ENCODE measurements at places on chromosomes 16 and 17.
A peak's percentile ranks its signal among the peaks of the same experiment; 100 is the strongest.

DNA sequence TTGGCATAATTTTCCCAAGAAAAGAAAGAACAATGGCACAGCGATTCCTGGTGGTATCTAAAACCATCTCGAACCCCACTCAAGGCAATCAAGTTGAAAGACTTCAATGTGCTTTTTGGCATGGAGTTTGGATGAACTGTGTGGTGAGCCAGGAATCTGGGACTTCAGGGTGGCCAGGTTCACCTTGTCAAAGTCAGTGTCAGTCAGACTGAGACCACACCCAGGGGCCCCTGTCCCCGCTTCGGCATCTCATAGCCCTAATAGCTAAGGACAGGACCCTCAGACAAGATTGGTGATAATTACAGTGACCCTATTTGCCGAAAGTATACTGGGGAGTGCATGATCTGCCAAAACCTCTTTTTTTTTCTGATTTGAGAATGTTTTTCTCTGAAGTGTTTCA, 25.8 kb downstream of the WFDC1 start:
- peak; percentile 35 for DNase-seq

- no peak for DNase-seq
Measured at GRCh38 chr16:78727536-78727935, 628.1 kb downstream of the WWOX start.

GRCh38 chr16:381789-382717, at the start of gene PGAP6:
Gene PGAP6, minus strand, starts transcription at chr16:381978. Its CDS starts 157 bp downstream, at chr16:381821.
- peak; percentile 63 for DNase-seq

- DNase-seq, result no peak
Measured at GRCh38 chr16:57867000-57867561, 64.8 kb upstream of the KIFC3 start.

DNA sequence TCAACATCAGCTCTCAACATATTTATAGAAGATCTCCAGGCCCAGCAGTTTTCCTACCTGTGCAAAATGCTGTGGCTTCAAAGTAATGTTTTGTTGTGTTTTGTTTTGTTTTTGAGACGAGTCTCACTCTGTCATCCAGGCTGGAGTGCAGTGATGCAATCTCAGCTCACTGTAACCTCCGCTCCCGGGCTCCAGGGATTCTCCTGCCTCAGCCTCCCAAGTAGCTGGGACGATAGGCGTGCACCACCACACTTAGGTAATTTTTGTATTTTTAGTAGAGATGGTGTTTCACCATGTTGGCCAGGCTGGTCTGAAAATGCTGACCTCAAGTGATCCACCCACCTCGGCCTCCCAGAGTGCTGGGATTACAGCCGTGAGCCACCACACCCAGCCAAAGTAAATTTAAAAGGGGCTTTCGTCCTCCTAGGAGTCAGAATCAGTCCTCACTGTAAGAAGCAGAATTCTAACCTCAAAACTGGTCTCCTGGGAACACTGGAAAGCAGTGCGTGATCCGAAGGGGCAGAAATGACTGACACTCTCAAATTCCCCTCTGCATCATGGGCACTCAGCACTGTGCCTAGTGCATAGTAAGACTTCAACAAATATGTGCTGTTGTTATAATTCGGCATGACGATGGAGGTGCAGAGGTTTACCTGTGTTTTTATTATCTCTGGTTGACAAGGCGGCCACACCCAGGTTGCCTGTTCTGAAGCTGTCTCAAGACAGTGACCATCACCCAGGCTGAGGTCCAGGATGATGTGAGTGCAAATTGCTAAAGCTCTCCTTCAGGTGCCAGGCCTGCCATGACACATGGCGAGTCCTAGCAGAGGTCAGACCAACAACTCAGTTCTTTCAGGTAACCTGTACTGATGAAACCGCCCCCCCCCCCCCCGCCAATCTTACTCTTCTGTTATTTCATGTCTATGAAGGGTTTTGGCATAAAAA, 59.8 kb downstream of the ADCY9 start:
- DNase-seq, result no peak

DNA sequence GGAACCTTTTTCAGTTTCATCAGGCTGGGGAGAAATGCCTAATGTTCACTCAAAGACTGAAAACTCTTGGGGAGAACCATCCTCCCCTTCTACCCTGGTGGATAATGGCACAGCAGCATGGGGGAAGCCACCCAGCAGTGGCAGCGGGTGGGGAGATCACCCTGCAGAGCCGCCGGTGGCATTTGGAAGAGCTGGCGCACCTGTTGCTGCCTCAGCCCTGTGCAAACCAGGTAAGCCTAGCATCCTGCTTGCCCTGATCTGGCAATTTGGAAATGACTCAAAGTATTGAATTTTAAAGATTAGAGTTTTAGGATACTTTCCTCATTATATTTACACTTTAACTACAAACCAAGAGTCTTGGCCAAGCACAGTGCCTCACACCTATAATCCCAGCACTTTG, 63.8 kb downstream of the TMC6 start:
- no peak for DNase-seq

DNA sequence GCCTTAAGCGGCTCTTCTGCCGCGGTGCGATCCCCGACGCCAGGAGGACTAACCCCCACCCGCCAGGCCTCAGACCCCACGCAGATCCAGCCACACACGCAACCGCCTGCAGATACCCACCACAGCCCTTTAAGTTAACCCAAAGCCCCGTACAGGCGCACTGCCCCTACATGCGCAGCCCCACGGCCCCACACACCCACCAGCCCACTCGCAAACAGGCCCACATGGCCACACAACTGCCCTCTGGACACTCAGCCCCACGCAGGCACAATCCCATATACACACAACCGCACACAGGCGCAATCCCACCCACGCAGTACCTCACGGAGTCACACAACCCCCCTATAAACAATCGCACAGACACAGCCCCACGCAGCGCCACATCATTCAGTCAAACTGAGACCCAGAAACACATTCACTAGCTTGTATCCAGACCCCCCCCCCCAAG, 41.7 kb downstream of the RAI1 start:
- no peak for DNase-seq

DNA sequence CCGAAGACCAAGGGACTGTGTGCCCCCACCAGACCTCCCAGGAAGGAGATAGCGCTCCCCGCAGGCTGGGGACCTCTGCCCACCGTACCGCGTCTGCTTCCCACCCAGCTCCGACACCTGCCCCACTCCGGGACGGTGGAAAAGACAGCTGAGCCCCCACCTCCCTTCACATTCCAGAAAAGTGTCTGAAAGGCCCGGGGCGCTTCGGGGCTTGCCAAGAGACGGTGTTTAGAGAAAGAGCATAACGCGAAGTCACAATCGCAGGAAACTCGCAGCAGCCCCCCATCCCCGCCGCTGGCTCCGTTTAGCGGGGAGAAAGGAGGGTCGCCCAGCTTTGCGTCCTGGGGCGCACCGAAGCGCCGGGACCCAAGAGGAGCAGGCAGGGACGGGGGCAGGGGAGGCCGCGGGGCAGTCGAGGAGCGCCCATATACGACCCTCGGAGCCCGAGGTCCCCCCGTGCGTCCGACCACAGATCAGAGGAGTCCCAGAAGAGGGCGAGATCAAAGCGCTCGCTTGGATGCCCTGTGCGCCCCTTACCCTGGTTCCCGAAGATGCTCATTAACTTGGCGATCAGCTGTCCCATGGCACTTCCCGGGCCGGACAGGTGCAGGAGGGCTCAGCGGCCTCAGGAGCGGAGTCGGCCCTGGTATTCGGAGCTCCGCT, 652 bp downstream of the ARL5C start:
- no peak for DNase-seq

DNA sequence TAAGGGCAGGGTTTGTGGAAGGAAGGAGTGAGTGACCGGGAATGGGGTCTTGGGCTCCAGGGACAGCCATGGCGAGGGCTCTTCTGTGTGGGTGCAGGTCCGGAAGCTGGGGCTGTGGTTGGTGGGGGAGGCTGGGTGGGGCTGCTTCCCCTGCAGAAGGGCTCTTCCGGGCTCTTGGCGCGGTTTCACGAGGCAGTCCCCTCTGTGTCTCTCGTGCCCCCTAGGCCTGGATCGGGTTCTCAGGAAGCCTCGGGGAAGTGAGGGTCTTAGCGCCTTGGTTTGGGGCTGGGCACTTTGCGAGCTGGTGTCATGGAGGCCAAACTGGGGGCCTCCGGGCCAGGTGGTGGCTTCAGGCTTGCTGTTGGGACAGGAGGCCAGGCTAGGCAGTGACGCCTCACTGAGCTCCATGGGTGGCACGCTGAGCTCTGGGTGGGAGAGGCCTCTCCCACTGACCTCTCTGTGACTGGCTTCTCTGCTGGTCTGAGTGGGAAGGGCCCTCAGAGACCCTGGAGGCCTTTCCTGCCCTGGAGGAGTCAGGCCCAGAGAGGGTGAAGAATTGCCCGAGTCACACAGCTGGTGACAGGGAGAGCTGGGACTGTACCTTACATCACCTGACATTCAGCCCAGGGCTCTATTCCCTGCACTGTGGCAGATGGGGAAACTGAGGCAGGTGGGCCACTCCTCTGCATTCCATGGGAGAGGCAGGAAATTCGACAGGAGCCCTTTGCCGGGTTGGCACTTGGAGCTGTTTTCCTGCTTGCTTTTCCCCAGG, 8.2 kb downstream of the ADCY7 start:
- peak; percentile 69 for DNase-seq

DNA sequence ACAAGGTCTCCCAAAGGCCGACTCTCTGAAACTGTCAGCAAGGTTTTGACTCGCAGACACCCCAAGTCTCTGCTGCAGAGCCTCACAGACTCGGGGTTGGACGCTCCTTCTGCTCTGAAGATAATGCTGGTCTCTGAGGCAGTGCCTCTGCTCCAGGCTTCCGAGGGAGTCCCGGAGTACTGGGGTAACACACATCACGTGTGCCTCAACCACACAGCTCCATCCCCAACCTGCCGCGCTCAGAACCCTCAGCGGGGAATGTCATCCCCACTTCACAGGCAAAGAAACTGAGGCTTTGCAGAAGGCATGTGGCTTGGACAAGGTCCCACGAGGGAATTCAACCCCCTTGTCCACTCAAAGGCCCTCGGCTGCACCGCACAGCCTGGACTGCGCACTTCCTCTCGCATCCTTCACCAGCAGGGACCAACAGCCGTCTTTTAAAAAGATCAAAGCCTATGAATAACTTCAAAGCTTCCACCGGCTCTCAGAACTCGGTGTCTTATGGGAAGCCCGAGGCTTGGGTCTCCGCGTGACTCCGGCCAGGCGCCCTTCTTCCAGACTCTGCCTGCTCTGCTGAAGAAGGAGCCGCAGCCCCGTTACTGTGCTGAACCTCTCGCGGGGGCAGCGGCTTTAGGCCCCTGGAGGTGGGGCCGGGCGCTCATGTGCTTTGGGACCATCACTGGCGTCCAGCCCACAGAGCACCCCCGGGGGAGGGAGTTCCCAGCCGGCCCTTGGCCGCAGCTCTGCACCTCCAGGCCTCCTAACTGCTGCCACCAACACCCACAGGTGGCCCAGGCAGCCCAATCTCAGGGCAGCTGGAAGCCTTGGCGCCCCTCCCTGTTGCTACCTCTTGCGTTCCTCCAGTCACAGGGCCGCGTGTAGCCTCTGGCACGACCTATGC, 2.2 kb downstream of the TMEM204 start:
- no peak for DNase-seq

DNA sequence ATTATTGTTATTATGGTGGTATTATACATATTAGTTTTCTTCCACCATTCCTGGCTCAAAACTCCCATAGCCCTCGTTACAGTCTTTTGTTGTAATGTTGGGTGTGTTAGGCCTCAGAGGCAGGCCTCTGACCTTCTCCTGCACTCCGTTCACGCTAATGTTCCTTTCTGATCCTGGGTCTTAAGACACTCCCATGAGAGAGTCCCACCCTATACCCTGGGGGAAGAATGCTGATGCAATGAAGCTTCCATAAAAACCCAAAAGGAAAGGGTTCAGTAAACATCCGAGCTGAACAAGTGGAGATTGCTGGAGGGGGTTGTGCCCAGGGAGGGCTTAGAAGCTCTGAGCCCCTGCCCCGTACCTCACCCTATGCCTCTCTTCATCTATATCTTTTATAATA, 141.3 kb upstream of the NETO2 start:
- DNase-seq, result no peak

DNA sequence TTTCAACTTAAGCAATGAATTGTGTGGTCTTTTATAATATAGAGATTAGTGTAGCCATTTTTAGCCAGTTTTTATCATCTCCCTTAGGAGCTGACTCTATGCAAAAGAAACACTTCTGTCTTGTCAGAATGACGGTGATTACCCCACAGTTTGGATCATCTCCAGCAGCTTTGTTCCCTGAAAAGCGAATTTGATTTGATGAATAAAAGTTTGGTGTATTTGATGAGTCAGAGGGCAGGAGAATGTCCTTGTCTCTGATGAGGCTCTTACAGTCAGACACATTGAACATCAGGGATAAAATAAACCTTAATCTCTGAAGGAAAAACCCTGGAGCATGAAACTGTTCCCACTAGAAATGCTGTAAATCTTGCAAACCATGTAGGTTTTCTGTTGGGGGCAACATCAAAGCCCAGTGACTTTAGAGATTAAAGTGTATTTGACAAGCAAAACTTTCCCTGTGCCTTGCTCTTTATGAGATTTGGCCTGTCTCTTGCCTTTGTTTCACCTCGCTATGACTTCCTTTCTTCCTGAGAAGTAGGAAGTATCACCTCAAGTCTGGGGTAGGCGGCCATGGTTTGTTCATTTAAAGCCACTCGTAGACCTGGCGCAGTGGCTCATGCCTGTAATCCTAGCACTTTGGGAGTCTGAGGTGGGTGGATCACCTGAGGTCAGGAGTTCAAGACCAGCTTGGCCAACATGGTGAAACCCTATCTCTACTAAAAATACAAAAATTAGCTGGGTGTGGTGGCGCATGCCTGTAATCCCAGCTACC, 209.3 kb downstream of the FTO start:
- DNase-seq, result no peak

DNA sequence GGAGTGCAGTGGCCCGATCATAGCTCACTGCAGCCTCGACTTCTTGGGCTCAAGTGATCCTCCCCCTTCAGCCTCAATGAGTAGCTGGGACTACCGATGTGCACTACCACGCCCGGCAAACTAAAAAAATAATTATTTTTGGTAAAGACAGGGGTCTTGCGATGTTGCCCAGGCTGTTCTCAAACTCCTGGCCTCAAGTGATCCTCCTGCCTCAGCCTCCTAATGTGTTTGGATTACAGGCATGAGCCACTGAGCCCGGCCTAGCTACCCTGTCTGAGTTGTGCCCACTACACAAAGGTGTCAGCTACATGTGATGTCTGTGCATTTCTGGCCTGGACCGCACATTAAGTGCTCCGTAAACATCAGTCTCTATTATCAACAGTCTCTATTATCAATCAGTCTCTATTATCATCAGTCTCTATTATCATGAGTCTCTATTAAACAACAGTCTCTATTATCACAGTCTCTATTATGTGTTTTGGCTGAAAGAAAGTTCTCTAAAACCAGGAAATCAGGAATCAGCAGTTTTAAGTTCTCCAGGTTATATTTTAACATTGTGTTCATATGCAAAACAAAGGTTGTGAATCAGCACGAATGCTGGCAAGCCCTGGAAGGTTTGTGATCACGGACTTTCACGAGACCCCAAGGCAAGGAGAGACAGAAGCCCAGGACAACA, 721 bp upstream of the WWOX start:
- DNase-seq, result no peak
